Posterior cingulate gyrus (tissue), 11 donors: ENCODE measurements at places on chromosomes 6 and 20.

GRCh38 chr6:153976921-153977693, 61.9 kb upstream of the OPRM1 start:
- no peak for DNase-seq

GRCh38 chr20:1856424-1856823, 38.8 kb upstream of the SIRPA start:
- no peak for DNase-seq

GRCh38 chr6:139960671-139961070, 586.2 kb upstream of the CITED2 start:
- no peak for DNase-seq

GRCh38 chr20:1946442-1946761, 47.5 kb downstream of the PDYN start:
- DNase-seq: no peak

- peak; percentile 65 for DNase-seq
Measured at GRCh38 chr20:62003567-62004405, 61.9 kb downstream of the TAF4 start.

- DNase-seq: no peak
Measured at GRCh38 chr6:143598466-143599080, 79.2 kb upstream of the PHACTR2 start.

DNA sequence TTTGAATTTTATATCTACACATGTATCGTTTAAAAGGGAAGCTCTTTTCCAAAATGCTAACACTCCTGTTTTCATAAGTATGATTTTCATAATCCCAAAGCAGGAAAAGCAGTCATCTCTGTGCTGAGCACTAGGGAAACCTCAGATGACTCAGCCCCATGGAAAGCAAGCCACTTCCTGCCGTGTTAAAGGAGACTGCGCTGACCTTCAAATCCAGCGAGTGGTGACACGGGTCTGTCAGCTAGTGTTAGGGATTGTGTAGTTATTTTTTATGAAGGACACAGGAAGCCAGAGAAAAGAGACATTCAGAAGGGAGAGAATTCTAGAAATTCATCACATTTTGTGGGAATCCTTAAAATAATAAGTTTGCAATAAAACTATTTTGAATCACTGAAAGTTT, 57.0 kb upstream of the CD93 start:
- DNase-seq: no peak

DNA sequence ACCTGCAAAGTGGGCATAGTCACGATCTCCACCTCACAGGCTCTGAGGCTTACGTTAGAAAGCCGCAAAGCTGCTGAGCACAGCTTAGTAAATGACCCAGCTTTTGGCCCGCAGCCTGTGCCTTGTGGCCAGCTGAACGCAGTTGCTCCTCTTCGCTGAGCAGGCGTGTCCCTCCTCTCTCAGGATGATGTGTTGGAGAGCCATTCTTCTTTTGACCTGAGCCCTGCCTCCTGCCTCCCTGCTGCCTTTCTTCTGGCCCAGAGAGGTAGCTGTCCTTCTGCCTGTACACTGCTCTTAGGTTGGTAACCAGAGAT, 47.6 kb upstream of the MYL9 start:
- DNase-seq: no peak

DNA sequence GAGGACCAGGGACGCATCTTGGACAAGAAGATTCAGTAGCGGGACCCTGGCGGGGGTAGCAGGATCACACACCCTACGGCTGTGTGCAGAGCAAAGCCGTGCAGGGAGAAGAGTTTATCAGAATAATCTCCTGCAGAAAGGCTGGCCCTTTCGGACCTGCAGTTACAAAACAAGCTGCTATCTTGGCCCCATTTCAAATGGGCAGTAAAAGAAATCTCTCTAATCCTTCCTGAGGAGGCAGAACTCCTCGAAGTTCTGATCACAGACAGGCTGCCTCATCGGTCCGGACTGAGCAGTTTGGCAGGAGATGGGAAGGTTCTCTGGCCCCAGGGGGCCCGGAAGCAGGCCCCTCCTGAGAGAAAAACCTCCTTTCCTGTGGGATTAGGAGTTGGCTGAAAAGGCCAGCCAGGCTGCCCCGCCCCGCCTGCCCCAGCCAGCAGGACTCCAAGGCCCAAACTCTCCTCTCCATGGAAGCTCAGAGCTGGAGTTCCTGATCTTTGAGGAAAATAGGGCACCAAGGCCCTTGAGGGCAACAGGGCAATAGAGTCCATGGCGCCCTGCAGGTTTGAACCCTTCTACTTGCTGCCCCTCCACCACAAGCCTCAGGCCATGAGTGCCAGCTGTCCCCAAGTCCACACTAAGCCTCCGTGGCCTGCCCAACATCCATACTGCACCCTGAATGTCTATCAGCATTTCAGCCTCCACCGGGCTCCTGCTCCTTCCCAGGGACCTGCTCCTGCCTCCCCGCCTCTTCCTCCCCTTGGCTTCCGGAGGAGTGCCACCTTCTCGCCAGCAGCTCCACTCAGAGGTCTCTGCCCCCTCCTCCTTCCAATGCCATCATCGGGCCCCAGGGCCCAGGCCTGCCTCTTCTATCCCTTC, 141.3 kb downstream of the PREX1 start:
- DNase-seq: no peak
